ENCODE measurements at places on chromosomes 2 and 18.
A peak's percentile ranks its signal among the peaks of the same experiment; 100 is the strongest.

DNA sequence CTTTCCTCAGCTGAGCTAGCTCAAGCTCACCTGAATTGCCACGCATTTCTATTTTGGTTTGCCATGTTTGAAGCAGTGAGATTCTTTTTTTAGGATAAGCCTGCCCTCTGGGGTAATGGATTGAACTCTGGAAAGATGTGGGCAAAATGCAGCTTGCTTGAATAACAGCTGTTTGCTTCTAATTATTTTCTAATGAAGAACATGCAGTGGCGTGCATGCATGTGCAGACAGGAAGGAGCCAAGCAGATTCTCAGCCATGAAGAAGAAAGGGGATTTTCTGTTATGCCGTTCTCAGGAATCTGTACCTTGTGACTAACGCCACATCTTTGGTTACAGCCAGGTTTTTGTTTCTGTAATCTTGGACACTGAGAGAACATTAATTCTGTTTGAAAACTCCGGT lies 171.2 kb downstream of the ANTXR1 start:
- no peak for DNase-seq

- no peak for DNase-seq
Observed at GRCh38 chr2:152089238-152089637, 9.6 kb downstream of the CACNB4 start.

DNA sequence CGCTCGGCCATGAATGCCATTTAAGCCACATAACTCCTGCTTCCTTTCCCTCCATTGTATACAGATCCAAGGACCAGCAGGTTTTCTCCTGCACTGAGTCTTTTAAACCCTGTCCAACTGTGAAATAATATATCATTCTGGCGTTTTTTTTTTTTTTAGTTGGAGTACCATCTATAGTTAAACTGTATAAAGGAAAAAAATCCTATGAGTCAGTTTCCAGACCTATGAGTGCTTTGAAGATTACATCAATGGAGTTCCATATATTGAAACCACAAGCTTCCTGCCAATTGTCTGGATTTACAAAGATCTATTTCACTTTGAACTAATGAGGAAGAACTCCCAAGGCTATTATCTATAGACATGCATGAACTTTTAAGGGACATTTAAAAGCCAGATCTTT lies 2.4 kb upstream of the MALT1 start:
- DNase-seq, result no peak

DNA sequence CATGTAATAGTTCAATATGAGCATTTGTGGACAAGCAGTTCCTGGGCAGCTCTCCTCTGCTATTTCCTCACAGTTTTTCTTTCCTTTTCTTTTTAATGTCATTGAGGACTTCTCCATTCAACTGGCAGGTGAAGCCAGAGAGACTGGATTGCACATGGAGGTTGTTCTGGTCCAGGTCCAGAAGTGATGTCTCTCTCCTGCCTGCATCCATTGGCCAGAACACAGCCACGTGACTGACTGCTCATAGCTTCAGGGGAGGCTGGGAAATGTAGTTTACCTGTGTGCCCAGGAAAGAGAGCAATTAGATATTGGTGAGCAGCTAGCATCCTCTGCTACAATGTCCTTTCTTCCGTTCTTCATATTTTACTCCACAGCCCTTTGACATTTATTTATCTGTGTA lies 20.2 kb upstream of the ADAM23 start:
- DNase-seq, result no peak

DNA sequence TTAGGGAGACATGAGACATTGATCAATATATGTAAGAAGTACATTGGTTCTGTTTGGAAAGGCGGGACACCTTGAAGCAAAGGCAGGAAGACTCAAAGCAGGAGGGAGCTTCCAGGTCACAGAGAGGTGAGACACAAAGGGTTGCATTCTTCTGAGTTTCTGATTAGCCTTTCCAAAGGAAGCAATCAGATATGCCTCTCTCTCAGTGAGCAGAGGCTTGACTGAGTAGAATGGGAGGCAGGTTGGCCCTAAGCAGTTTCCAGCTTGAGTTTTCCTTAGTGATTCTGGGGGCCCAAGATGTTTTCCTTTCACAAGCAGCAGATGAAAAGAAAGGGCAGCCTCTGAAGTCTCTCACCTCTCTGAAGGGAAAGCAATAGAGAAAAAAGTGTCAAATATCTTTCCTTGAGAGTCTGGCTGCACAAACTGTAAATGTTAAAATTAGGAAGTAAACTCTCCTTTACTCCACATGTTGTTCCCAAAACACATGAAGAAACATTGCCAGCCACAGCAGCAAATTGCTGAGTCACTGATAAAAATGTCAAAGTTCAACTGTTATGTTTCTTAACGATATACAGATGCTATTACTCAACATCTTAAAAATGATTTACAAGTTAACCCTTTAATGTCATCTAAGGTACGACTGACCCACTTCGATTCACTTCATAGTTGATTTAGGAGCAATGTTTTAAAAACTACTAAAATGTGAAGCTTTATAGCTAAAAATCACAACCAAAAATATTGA lies 40.3 kb downstream of the CYB5A start:
- no peak for DNase-seq

- DNase-seq, result no peak
Observed at GRCh38 chr2:239114119-239114581, 266.3 kb downstream of the TWIST2 start.

- DNase-seq, result no peak
Observed at GRCh38 chr2:241794250-241794823, 14.7 kb upstream of the NEU4 start.

DNA sequence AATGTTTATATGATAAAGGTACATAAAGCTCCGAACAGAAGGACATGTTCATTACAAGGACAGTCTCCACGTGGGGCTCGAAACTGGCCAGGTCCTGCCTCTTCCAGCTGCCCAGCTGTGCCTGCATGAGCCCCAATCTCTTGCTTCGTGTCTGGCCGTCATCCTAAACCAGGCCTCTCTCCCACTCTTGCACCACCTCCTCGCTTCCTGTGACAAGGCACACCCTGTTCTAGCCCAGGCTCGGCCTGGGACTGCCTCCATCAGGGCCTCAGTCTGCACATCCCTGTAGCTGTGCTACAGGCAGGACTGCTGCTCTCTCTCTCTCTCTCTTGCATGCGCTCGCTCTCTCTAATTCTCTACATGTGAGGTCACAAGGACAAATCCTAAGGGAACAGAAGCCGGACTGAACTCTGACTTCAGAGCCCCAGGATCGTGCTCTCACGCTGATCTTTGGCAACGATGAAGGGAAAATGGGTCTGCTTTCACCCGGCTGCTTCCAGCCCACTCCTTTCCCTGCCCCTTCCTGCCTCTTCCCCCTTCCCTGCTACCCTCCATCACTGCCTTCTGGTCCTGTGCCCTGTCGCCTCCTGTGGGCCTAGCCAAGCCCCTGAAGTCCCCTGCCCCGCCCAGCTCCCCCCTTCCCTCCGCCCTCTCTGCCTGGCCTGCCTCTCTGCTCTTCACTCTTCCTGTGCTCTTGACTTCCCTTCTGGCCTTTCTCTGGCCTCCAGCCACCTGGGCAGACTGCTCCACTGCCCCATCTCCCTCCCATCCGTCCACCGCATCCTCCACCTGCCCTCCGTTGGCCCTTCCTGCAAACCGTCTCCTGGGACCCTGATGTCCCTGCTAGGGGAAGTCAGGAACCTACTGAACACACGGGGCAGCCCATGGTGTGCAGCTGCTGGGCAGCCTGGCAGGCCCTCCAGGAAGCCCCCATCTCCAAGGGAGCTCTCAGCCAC lies 7.8 kb upstream of the GPR55 start:
- peak; percentile 13 for DNase-seq

GRCh38 chr18:34492652-34493051 lies 217.4 kb upstream of the DTNA start:
- no peak for DNase-seq

DNA sequence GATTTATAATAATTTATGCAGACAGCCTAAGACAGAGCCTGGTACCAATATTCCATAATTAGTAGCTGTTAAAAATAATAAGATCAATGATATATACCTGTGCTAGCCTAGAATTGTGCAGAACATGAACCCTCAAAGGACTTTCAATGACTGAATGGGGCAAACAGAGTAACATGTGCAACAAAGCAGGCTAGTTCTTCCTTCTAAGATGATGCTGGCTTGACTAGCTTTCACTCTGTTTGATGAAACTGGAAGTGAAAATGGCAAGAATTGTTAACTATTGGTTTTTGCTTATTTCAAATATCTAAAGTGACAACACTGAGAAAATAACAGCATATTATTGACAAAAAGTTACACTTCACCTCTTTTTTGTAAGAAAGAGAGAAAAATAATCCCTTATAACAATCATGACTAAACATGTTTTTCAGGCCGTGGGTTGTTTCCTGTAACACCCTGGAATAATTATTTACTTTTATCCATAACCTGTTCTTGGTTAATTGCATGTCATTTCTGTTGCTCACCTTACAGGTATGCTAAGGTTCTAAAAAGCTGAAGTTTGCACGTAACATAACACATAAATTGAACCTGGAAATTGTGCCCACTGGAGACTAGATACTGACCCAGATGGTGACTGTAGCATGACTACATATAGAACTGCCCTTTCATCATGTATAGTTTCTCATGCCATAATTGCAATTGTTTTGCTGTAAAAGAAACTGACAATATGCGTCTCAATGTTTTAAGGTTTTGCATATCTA lies 108.7 kb downstream of the C18orf54 start:
- no peak for DNase-seq

- peak; percentile 85 for DNase-seq
Observed at GRCh38 chr18:76476665-76477561, 18.1 kb downstream of the ZNF516 start.

DNA sequence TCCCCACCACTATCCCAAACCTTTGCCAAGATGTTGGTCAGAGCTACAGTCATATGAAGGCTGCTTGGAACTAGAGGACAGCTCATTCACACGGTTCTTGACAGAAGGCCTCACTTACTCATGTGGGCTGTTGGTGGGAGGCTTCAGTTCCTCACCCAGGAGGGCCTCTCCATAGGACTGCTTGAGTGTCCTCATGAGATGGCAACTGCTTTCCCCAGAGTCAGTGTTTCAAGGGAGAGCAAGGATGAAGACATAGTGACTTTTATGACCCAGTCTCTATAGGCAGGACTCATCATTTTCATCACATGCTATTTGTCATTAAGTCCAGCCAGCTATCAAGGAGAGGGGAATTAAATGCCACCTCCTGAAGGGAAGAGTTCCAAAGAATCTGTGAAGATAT lies 33.4 kb upstream of the OLA1 start:
- no peak for DNase-seq

DNA sequence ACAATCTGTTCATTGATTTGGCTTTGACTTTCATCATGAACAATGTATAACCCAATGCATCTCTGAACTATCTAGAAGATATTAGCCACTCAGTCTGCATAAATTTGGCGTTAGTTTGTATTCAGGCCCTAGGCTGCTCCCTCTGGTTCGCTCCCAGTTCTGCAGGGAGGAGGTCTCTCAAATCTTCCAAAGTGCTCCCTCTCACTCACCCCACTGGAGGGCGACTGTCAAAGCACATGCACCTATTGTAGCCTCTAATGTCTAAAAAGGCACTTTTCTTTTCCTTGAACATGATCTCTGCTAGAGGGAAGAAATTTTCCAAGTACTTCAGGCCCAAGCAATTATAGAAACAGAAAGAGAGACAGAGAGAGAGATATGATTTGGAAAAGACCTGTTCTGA lies 291.5 kb downstream of the TDRD15 start:
- DNase-seq, result no peak

DNA sequence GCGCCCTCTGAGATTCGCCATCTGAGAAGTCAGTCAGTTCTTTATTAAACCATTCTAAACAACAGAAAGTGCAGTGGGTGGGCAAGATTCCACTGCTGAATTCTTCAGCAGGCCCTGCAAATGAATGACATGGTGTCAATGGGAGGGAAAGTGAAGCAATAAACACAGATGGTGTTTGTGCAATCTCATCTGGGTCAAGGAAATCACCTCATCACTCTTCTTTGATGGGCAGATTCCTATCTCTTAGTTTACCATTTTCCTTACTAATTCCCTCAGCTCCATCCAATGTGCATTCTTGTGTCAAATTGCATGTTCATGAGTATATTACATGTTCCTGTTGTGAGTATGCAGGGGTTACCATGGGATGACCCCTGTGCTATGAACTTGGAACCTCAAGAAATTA lies 100.7 kb upstream of the CYP1B1 start:
- DNase-seq, result no peak

DNA sequence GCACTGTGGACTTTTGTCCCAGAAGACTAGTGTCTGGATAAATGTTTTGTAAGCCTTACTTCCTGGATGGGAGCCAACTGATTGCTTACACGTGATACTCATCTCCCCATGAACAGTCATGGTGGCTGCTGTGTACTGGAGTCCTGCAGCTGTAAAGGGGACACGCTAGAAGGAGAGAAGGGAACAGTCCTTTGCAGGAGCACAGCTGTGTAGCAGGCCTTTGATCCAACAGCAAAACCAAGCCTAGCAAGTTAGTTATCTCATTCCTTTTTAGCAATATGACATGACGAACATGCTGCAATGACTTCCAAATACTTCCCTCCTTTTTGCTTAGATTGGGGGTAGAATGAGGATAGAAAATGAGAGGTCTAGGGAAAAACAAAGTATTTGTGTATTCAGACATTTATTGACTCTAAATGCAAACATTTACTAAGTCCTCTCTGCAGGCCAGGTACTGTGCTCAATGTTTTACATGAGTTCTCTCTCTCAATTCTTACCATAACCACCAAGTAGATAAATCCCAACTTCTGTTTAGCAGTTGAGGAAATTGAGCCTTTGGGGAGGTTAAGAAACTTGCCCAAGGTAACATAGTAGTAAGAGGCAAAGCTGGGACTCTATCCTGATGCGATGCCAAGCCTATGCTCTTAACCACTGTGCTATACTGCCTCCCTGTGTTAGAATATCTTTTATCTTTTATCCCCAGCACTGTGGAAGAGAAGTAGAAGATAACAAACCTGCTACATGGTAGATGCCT lies 55.4 kb upstream of the CD28 start:
- peak; percentile 62 for DNase-seq

DNA sequence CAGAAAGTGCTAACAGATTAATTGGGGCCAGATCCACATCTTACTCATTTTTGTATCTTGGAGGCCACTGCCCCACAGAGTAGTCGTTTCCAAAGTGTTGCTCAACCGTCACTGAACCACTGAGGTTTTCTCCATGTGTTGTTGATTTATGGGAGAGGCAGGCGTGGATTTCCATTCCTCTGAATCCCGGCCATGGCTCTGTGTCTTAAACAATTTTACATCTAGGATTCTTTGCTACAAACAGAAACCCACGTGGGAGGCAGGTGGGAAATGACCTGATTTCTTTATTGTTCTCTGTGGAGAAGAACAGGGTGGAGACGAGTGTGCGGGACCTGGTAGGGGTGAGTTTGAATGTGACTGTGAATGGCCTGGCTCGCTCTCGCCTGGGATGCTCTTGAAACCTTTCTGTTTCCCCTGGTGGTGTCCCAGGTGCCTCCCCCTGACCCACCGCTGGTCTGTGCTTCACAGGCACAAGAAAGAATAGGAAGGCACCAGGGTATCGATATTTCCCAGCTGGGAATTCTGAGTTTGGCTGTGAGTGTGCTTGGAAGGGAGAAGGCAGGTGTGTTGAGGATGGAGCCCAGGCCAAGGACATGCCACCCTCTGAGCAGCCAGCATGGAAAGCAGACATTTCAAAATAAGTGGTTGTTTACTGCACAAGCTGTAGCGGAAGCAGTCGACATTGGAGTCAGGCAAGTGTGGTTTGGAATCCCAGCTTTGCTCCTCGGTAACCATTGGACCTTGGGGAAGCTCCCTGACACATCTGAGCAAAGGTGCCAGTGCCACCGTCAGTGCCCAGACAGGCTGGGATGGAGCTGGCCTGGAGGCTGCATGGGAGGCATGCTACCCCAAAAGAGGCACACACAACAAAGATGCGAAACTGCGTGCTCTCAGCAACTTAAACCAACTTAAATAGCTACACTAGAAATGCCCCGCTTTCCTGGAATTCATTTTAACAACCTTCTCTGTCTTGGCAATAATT lies 50.0 kb downstream of the LPIN1 start:
- peak; percentile 52 for DNase-seq

- peak; percentile 81 for DNase-seq
Observed at GRCh38 chr2:204749319-204749718, 204.0 kb downstream of the PARD3B start.
